ENCODE measurements at places on chromosomes 7 and 10.

GRCh38 chr10:15224948-15225347 lies 56.5 kb upstream of the NMT2 start:
- no peak overlapping the region for H3K27ac ChIP-seq
- H3K36me3 ChIP-seq = peaks cover 14% of the 10 kb centered on the region
- no peaks in the 10 kb centered on the region for H3K4me1 ChIP-seq
- no peaks in the 10 kb centered on the region for H3K27me3 ChIP-seq
- DNase-seq = no peak
- no peak overlapping the region for H3K4me3 ChIP-seq

- peaks cover 7% of the 10 kb centered on the region for H3K4me1 ChIP-seq
- H3K36me3 ChIP-seq = no peaks in the 10 kb centered on the region
- H3K27ac ChIP-seq = no peak overlapping the region
- DNase-seq = no peak
Observed at GRCh38 chr7:54774785-54775740, 16.1 kb upstream of the SEC61G start.

DNA sequence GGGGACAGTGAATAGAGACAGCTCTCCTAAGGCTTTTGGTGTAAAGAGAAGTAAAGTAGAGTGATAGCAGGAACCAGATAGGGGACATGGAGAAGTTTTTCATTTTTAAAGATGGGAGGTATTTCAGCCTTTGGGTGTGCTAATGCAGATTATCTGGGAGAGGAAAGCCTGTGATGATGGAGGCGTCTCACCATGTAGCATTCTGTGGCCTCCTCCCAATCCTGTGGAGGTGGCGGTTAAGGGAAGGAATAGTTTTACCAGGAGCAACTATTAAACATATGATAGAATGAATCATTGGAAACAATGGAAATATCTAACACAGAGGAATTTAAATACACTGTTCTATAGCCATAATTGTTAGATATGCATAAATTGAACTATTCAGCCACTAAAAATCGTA lies 101.3 kb downstream of the CNNM2 start:
- H3K4me3 ChIP-seq = no peak overlapping the region
- no peaks in the 10 kb centered on the region for H3K36me3 ChIP-seq
- no peaks in the 10 kb centered on the region for H3K4me1 ChIP-seq
- H3K27me3 ChIP-seq = no peaks in the 10 kb centered on the region
- no peak overlapping the region for H3K27ac ChIP-seq

DNA sequence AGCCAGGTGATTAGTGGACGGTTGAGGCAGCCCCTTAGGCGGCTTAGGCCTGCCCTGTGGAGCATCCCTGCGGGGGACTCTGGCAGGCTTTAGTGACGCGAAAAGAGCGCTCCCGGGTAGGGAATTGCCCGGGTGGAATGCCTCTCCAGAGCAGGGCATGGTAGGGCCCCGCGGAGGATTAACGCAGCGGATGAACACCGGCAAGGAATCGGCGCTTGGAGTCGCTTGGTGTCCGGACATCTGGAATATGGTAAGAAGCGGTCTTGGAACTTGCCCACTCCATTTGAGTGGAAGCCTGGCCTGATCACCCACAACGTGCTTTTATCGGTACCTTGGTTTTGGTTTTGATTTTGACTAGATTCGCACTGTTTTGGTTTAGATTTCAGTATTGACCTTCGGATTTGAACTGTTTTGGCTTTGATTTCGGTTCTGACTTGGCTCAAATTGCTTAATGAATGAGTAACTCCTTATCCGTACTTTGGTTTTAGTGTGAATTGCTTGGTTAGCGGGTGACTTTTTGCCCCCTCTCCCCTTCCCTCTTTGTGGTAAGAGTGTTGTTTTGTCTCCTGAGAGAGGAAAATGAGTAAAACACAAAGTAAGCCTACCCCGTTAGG lies 24.2 kb upstream of the CHST3 start:
- no peak overlapping the region for H3K4me3 ChIP-seq
- no peak for DNase-seq
- peaks cover 24% of the 10 kb centered on the region for H3K4me1 ChIP-seq
- no peak overlapping the region for H3K27ac ChIP-seq
- peaks cover 5% of the 10 kb centered on the region for H3K36me3 ChIP-seq
- H3K27me3 ChIP-seq = peaks cover 4% of the 10 kb centered on the region

- H3K36me3 ChIP-seq = peaks cover 9% of the 10 kb centered on the region
- peaks cover 53% of the 10 kb centered on the region for H3K4me1 ChIP-seq
- H3K27ac ChIP-seq = peak overlapping the region; percentile 93
- DNase-seq = no peak
- H3K27me3 ChIP-seq = no peaks in the 10 kb centered on the region
Observed at GRCh38 chr10:6269432-6269831, 66.7 kb downstream of the PFKFB3 start.

DNA sequence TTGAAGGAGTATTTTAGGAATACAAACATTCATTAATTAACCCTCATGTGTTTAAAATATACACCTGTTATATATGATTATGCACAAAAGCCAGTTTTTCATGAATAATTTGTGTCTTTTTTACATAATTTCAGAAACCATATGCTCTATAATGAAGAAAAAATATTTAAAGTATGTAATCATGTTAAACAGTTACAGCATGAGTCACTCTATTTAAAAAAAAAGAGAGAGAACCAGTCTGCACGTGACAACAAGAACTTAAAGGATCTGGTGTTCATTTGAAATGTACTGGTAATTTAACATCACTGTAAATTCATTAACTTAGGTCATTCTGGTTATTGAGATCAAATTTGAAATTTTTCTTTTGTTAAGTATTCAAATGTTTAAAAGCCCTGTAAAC lies 228.5 kb downstream of the CACNB2 start:
- H3K4me3 ChIP-seq = no peak overlapping the region
- H3K4me1 ChIP-seq = no peaks in the 10 kb centered on the region
- no peaks in the 10 kb centered on the region for H3K36me3 ChIP-seq
- no peaks in the 10 kb centered on the region for H3K27me3 ChIP-seq
- no peak for DNase-seq

GRCh38 chr10:74333174-74333573 lies 182.2 kb downstream of the ADK start:
- no peak for DNase-seq
- no peak overlapping the region for H3K4me3 ChIP-seq
- H3K4me1 ChIP-seq = no peaks in the 10 kb centered on the region
- no peaks in the 10 kb centered on the region for H3K27me3 ChIP-seq
- peaks cover 7% of the 10 kb centered on the region for H3K36me3 ChIP-seq
- no peak overlapping the region for H3K27ac ChIP-seq

DNA sequence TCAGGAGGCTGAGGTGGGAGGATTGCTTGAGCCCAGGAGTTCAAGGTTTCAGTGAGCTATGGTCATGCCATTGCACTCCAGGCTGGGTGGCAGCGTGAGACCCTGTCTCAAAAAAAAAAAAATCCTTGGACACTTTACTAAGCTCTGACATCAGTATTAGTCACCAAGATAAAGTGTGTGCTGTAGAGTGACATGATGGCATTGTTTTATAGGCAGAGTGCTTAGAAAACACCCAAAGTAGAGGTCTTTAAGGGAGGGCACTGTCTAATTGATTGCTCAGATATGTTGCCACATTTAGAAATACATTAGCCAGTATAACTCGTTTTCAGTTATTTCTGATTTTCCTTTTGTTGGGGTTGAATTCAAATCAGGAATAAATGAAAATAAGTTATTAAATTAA lies 235.9 kb downstream of the REEP3 start:
- no peak for DNase-seq
- no peak overlapping the region for H3K27ac ChIP-seq
- no peak overlapping the region for H3K4me3 ChIP-seq
- H3K27me3 ChIP-seq = peaks cover 31% of the 10 kb centered on the region
- H3K36me3 ChIP-seq = no peaks in the 10 kb centered on the region

DNA sequence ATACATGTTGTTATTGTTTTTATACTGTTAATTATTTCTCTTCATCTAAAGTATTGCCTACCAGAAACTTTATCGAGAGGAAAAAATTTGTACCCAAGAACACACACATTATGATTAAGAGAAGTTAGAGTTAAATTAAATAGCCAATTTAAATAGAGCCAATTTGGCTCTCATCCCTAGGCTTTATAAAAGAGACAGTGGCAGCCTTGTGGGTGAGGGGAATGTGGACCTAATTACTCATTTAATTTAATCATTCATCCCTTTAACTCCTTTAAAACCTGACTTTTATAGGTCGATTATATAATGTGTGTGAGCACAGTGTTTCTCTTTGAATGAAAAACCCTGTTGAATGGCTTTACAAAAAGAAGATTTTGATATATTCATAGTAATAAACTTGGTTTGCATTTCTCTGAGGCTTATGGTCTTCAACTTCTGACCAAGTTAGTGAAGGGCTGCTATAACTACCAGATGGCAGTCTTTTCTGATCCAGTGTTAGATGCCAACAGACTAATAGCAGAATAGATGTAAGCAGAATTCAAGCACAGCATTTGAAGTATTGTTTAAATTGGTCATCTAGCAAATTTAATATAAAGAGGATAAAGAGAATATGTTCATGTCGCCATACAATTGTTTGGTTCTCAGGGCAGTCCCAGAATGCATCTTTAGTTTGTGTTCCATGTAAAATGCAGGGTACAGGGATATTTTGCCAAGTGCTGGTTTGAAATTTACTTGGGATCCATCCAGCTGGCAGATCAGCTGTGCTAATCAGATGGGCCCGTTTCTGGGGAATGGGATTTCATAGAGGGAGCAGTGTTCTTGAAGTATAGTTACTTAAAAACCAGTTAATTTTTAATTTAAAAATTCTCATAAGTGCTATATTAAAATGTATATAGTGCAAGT lies 25.3 kb downstream of the ADD3 start:
- H3K4me1 ChIP-seq = peaks cover 50% of the 10 kb centered on the region
- H3K27ac ChIP-seq = peak overlapping the region; percentile 64
- DNase-seq = no peak
- no peak overlapping the region for H3K4me3 ChIP-seq
- H3K27me3 ChIP-seq = no peaks in the 10 kb centered on the region

GRCh38 chr10:97353945-97354344 lies 19.4 kb upstream of the FRAT2 start:
- no peaks in the 10 kb centered on the region for H3K27me3 ChIP-seq
- H3K4me3 ChIP-seq = no peak overlapping the region
- DNase-seq = no peak
- H3K27ac ChIP-seq = no peak overlapping the region
- peaks cover 11% of the 10 kb centered on the region for H3K36me3 ChIP-seq

GRCh38 chr7:44161371-44161770 lies 20.2 kb upstream of the MYL7 start:
- H3K27ac ChIP-seq = no peak overlapping the region
- peaks cover 41% of the 10 kb centered on the region for H3K27me3 ChIP-seq
- no peaks in the 10 kb centered on the region for H3K36me3 ChIP-seq

- H3K4me1 ChIP-seq = no peaks in the 10 kb centered on the region
- DNase-seq = no peak
Observed at GRCh38 chr10:129541200-129541599, 74.2 kb downstream of the MGMT start.

GRCh38 chr10:110485541-110485940 lies 12.2 kb upstream of the DUSP5 start:
- peaks cover 7% of the 10 kb centered on the region for H3K4me1 ChIP-seq
- no peaks in the 10 kb centered on the region for H3K36me3 ChIP-seq
- H3K27ac ChIP-seq = no peak overlapping the region
- H3K27me3 ChIP-seq = peaks cover 47% of the 10 kb centered on the region

- peaks cover 8% of the 10 kb centered on the region for H3K27me3 ChIP-seq
- DNase-seq = no peak
- H3K36me3 ChIP-seq = no peaks in the 10 kb centered on the region
- H3K27ac ChIP-seq = no peak overlapping the region
- H3K4me1 ChIP-seq = no peaks in the 10 kb centered on the region
- no peak overlapping the region for H3K4me3 ChIP-seq
Observed at GRCh38 chr10:93182049-93182327, 108.3 kb downstream of the CYP26A1 start.

GRCh38 chr7:70097645-70098044 lies 499.4 kb downstream of the AUTS2 start:
- no peaks in the 10 kb centered on the region for H3K27me3 ChIP-seq
- no peak overlapping the region for H3K4me3 ChIP-seq
- no peaks in the 10 kb centered on the region for H3K4me1 ChIP-seq
- no peaks in the 10 kb centered on the region for H3K36me3 ChIP-seq
- H3K27ac ChIP-seq = no peak overlapping the region

GRCh38 chr7:155581107-155581830 lies 34.9 kb upstream of the CNPY1 start:
- H3K27me3 ChIP-seq = peaks cover 53% of the 10 kb centered on the region
- H3K36me3 ChIP-seq = no peaks in the 10 kb centered on the region
- DNase-seq = no peak
- H3K4me1 ChIP-seq = no peaks in the 10 kb centered on the region
- no peak overlapping the region for H3K27ac ChIP-seq

DNA sequence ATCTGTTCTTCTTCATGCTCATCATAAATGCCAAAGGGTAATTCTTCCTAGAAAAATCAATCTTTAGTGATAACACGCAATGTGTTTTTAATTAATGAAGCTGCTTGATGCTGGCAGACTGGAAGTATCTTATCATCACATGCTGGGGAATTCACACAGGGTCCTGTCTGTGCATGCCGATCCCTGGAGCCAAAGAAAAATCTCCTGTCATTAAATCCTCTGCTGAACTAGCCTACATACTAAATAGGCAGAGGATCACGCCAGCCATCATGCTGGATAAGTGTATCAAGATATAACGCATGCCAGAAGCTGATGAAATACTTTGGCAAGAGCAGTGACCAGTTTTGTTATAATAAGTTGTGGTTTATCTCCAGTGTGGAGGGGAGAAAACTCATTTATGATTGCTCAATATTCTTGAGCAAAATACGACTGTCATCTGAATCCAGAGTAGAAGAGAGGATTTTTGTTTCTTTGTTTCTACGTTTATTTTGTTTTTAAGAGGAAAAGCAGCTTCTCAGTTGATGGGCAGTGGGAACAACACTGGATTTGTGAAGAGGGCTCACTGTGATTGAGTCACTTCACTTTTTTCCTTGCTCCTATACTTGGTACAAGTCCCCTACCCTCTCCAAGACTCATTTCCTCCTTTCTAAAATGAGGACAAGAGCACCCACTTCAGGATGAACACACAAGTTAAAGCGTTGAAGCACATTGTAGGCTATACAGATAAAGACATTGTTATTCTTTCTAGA lies 649.1 kb downstream of the TNS3 start:
- H3K4me3 ChIP-seq = no peak overlapping the region
- DNase-seq = no peak
- H3K27me3 ChIP-seq = no peaks in the 10 kb centered on the region
- no peak overlapping the region for H3K27ac ChIP-seq
